DMS53 (cell line): ENCODE measurements at places on chromosomes 6 and 20.
A peak's percentile ranks its signal among the peaks of the same experiment; 100 is the strongest.

GRCh38 chr6:137731960-137732616, 135.0 kb upstream of the TNFAIP3 start:
- DNase-seq = peak; percentile 80

DNA sequence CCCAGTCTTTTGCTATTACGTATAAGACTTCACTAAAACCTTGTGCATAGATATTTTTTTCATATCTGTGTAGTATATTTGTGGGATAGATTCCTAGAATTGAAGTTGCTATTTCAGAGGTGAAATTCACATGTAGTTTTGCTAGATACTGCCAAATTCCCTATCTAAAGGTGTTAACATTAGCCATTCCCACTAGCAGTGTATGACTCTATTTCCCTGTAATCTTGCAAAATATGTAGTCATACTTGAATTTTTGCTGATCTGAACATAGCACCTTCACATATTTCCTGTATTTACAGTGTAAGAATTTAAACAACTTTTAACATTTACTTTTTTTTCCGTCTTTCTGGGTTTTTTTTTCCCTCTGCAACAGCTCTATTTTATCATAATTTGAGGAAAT, 24.9 kb downstream of the SENP6 start:
- DNase-seq = no peak

GRCh38 chr6:129936329-129937165, 75.4 kb upstream of the TMEM244 start:
- DNase-seq = peak; percentile 70

DNA sequence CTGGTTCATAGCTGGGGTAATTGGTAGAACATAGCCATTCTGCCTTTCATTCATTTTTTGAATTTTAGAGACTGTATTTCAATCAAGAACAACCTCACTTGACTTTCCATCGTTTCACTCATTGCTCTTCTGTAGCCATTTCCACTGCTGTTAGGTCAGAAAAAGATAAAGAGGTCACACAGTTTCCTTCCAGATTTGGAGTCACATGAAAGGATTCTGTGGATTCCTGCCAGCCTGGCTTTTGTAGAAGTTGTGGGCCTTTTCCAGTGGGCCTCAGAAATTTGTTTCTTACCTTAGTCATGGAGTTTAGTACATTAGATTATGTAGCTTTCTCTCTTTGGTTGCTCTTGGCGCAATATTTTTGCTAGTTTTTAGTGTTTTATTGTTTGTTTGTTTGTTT, 157.8 kb downstream of the SASH1 start:
- DNase-seq = no peak

GRCh38 chr6:144340541-144341371, 55.6 kb downstream of the UTRN start:
- no peak for DNase-seq
